Panc1 (cell line): ENCODE measurements at places on chromosomes 4 and X.
A peak's percentile ranks its signal among the peaks of the same experiment; 100 is the strongest.

DNA sequence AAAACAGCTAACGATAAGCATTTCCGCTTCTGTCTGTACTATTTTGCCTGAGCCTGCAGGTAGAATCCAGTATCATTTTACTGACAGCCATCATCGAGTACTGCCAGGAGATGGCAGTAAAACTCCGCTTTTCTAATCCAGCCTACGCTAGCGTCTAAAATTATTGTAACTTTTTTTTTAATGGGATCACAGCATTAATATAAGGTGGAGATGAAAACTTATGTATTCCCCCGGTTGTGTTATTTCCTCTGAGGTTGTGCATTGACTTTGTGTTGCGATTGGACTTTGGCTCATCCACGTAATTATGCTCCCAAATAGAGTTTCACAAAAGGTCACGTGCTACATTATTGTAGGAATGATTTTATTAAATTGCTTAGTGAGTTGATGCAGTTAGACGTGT, 248.1 kb downstream of the C4orf33 start:
- peak; percentile 15 for DNase-seq

DNA sequence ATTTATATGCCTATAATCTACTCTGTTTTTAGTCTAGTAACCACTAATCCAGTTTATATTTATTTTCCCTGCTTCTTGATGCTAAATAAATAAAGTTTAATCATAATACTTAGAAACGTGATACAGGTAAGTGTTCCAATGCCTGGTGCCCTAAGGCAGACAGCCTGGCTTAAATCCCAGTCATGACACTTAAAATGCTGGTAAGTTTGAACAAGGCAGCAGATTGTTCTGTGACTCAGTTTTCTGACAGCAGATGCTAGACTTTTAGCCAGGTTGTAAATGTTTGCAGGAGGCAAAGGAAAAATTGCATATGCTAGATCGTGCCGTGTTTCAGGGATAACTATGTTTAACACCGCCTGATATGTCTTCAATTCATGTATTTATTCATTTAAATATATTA, 2661.6 kb downstream of the PCDH7 start:
- DNase-seq, result no peak

DNA sequence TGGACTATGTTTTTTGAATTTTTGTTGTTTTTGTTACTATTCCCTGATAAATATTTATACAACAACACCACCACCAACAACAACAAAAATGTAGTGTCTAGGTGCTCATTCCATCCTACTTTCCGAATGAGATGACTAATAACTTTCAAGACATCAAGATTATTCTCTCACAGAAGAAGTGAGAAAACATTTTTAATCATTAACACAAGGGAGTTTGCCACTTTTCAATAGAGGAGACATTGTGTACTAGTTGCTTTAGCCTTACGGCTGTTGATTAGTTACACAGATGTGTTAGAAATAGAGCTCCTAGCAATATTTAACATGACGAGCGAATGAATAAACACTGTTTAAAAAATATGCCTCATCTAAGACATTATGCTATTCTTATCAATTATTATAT, 898.8 kb downstream of the C4orf33 start:
- DNase-seq, result no peak

DNA sequence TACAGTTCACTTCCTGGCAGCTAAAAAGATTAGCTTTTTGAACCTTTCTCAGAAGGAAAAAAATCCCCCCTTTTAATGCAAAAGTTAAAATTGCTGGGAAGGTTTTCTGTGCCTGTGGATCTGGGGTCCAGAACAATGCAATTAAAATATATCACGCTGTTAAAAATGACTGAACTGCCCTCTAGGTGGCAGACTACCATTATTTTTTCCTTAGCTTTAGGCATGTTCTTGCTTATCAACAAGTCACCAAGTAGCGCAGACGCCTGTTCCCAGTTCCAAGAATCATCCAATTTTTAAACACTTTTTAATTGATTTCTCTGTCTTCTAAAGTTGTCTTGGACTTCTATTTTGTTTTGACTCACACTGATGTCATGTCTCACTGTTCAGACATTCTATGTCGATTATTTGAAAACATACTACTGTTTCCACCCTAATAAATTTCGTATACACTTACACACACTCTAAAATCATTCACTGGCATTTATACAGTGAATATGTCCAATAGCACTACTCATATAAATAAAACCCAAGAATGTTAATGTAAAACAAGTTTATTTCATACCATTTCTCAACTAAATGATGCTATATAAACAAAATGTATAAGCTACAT, 661.6 kb downstream of the RAPGEF2 start:
- no peak for DNase-seq

DNA sequence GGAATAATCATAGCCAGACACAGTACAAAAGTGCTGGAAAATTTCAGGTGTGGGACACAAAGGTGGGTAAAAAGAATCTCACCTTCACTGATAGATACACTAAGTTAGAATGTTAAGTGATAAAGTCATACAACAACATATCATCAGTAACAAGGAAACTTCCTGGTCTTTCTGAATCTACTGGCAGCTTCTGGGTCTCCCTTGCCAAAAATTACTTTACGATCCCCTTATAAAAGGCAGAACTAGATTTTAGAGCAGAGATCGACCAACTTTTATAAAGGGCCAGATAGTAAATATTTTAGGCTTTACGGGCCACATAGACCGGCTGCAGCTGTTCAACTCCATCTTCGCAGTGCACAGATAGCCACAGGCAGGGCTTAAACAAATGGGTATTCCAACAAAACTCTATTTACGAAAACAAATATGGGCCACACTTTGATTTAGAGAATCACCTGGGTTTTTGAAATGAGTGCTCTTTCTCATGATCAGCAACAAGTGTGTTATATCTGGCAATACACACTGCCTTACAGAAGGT, 159.9 kb downstream of the AASDH start:
- no peak for DNase-seq

DNA sequence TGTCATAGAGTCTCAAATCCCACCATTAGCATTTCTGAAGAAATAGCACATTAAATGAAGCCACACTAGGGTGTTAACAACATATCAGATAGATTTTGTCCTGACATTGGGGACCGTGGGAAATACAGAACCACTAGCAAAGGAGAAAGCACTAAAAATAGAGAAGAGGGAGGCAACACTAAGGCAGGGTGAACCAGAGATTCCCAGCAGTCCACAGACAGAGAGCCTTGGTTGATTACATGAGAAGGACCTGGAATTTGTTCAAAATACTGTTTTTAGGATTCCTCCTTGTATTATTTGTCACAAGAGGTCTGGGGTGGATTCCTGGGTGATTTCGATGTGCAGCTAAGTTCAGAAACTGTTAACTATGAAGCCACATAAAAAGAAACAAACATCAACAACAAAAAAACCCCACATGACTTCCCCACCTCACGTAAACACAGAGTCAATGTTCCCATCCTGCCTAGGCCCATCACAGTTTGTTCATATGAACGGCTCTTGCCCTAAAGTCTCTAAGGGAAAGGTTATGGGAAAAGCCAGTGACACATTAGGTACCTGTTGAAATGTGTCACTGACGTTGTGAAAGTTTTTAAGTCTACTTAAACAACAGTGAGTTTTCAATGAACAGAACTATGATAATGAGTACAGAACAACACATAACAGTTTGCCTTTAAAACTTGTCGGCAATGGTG, 23.6 kb upstream of the GRSF1 start:
- no peak for DNase-seq

DNA sequence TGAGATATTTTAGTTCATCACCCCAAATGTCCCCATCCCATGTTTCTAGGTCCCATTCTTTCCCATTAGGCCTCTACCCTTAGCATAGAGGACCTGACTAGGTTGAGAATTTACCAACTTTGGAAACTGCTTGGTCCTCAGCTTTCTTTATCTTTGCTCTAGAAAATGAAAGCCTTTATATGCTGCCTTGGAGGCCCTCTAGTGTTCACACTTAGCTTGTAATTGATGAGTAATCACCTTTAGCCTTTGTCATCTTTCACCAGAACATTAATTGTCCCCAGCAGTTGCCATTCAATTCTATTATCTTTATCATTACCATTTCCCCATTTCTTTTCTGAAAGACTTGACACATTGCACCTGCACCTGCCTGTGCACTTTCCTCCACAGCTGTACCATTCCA, 589.2 kb upstream of the NR3C2 start:
- no peak for DNase-seq

DNA sequence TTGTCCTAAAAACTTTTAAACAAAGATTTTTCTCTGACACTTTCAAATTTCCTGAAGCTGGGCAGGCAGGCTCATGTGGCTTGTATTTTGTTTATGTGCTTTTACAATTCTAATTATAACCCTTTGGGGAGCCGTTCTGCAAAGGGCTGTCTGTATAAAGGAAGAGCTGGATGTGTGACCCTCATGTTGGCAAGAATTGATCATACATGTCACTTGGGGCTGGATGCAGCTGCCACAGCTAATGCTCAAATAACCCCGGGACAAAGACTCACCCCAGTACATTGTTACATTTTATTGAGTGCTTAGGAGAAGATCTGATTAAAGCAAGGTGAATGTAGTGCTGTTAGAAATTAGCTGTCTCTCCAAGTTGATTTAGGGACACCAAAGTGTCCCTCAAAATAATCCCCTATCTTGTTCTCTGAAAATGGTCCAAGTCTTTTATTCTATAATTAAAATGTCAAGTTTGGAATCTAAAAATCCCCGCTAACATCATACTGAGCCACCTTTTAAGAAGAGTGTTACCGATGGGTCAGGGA, 13.0 kb upstream of the DAPP1 start:
- DNase-seq, result no peak

- no peak for DNase-seq
Measured at GRCh38 chrX:136856551-136856950, 24.0 kb downstream of the RBMX start.

DNA sequence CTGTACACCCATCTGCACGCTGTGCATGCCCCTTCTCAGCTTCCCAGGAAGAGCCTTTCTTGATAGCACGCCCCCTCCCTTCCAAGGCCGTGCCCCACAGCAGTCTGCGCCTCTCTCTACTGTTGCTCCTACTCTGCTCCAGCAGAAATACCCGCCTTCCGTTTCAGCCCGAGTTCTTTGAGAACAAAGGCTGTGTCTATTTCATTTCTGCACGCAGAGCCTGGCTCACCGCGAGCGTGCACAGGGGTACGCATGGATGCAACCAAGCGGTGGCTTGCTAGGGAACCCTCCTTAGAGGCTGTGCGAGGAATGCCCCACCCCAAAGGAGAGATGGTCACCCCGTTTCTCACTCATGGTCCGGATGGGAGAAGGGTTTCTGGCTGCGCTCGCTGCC, 485 bp downstream of the AADAT start:
- DNase-seq, result no peak

DNA sequence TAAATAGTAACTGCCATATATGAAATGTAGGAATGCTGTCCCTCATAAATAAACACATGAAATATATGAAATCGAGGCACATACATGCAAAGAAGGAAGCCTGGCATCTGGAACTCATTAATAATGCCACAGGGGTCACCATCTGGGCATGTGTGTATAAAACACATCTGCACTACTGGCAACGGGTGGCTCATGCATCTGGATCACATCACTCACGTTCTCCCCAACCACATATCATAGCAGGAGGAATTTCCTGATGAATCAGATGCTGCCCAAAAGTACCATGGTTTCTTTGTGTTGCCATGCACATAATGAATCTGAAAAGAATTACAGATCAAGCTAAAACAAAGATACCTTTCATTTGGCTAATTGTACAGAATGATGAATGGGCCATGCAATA, 28.6 kb downstream of the RNF175 start:
- no peak for DNase-seq

- DNase-seq, result peak; percentile 12
Measured at GRCh38 chrX:133921764-133922389, 63.5 kb downstream of the GPC3 start.

GRCh38 chr4:122606364-122607043, 14.4 kb downstream of the IL21 start:
- DNase-seq, result no peak

DNA sequence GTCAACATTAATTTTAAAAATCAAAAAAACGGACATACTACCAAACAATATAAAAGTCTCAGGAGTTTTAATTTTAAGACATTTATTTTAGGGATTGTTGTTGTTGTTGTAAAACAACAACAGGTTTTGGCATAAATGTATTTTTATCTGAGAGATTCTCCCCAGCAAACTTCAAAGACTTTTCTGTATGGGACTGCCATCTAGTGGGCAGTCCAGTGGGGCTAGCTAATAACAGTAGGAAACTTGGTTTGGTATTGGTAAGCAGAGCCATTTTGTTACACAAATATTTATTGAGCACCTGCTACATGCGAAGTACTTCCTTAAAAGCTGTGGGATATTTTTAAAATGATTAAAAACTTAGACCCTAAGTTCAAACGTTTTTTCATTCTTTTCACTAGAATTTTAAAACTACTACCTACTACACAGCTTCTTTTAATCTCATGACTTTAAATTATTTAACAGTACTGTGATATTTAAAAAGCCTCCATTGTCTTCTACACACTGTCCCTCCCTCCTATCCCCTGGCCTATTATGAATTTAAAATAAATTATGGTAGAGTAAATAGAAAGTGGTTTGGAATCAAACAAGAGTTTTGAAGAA, 1028.4 kb upstream of the INTU start:
- DNase-seq, result no peak

DNA sequence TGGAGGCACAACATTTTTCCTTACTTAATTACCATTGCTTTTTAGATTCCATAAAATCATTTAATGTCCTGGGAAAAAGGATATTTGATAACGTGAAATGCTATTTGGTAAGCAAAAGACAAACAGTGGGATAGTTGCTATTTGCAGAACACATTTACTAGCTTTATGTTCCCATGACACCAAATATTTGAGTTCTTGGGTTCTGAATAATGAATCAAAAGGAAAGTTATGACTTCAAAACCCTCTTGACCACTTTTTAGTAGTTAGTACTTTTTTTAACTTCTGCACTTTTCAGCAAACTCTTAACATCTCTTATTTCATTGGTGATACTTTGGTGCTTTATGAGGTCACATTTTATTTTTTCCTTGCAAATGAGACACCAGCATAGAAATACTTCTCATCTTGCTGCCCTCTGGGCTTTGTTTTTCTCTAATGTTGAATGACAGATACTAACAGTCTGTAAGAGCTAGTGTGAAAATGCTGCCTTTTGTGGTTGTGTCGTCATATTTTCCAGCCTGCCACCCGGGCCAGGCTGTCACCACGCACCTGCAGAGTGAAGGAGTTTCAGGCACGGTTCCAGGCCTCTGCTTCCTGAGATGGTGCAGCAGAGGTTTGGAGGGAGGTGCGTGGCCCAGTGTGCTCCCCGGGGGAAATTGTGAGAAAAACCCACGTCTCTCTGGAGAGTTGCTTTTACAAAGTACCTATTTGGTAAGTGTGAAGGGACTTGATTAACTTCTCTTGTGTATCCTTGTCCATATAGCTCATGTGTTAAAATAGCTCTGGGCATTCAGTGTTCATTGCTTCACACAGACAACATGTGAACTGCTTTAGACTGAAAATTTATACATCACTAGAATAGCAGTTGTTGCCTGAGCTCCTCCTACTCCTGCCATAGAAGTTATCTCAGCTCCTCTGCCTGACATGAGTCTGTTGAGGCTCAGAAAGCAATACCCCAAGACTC, 34.7 kb downstream of the MSL3 start:
- DNase-seq, result no peak
